Naive thymus-derived CD8-positive, alpha-beta T cell (primary cell): ENCODE measurements at places on chromosomes 4 and X.
A peak's percentile ranks its signal among the peaks of the same experiment; 100 is the strongest.

DNA sequence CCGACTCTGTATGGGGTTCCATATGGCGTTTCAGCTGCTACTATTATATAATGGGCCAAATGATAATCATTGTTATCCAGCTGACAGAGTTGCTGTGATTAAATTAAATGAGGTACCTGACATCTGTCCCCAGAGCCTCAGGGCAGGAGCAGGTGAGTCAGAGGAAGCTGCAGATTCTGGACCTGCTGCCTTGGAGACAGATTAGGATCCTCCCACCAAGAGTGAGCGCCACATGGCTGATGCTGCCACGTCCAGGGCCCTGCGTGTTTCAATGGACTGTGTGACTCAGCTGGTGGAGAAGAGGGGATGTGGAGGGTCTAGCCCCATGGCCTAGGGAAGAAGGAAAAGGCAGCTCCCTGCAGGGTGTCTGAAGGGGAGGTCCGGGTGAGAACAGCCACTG is 28.3 kb upstream of the UXT start:
- DNase-seq = no peak

- DNase-seq = no peak
These were observed 180.9 kb downstream of the DACH2 start for GRCh38 chrX:86329174-86329573.

DNA sequence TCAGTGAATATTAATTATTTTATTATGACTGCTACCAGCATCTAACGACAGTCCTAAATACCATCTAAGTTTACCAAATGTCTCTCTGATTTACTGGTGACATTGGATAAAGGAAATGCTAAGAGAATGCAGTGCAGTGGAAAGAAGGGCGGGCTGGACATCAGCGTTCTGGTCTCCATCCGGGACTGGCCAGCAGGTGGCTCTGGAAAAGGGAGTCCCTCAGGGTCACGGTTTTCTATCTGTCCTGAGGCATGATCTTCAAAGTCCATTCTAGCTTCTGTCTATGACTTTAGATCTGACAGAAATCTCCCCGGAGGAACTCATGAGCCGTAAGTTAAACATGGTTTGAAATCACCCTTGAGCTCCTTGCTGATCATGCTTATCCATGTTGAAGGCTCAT is 3.3 kb downstream of the TRIM2 start:
- no peak for DNase-seq

DNA sequence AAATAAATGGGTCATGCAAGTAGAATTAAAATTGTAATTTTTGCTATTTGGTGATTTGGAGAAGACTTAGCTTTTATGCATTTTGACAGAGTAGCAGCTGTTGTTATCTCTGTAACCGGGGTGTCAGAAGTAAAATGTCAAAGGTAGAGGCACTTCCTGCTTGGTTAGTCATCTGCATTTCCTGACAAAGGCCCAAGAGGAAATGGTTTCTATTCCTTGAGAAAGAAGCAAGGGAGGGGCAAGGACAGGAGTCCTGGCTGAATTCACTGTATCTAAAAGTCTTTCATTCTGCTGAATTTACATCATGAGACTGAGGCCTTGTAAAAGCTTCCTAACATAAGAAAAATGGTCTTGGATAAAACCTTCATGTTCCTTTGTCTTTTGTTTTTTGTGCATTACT is 550.9 kb upstream of the BOD1L1 start:
- peak; percentile 21 for DNase-seq

DNA sequence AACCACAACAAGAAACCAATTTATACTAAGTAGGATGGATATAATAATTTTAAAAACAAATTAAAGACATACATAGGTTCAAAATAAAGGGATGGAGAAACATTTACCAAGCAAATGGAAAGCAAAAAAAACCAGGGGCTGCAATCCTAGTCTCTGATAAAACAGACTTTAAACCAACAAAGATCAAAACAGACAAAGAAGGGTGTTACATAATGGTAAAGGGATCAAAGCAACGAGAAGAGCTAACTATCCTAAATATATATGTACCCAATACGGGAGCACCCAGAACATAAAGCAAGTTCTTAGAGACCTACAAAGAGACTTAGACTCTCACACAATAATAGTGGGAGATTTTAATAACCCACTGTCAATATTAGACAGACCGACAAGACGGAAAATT is 66.6 kb downstream of the ATRX start:
- DNase-seq = no peak

DNA sequence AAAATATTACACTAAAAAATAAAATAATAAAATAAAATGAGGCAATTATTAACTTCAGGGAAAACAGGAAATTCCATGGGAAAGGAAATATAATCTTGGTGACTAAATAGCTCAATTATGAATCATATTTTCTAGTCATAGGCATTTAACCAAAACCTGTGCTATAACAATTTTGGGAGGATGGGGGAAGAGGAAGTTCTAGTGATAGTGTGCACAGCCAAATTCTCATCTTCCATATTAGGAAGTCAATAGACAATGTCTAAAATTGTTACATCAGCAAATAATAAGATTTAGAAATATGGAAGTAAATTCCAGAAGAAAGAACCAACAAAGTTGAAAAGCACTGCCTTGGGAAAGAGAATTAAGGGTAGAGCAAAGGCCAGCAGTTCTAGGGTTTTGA is 2.8 kb downstream of the AWAT2 start:
- no peak for DNase-seq

- DNase-seq = no peak
These were observed 116.8 kb downstream of the NAA11 start for GRCh38 chr4:79209081-79209480.

- DNase-seq = no peak
These were observed 204.7 kb downstream of the TLL1 start for GRCh38 chr4:166077782-166078181.

- DNase-seq = no peak
These were observed 116.6 kb downstream of the PTCHD1 start for GRCh38 chrX:23451266-23451665.

DNA sequence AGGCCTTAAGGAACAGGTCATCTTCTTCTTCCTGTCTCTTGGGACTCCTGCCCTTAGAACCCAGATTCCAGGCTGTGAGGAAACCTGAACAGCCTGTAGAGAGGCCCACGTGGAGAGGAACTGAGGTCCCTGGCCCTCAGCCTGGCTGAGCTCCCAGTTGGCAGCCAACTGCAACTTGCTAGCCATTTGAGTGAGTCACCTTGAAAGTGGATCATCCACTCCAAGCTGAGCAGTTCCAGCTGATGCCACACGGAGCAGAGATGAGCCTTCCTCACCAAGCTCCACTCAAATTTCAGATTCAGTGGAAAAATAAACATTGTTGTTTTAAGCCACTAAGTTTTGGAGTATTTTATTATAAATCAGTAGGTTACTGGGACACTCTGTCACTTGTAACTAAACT is 392.5 kb downstream of the BCOR start:
- no peak for DNase-seq
